ENCODE measurements at places on chromosomes 6 and 20.
A peak's percentile ranks its signal among the peaks of the same experiment; 100 is the strongest.

- no peak for DNase-seq
Observed at GRCh38 chr6:43395776-43396175, 26.3 kb upstream of the ZNF318 start.

DNA sequence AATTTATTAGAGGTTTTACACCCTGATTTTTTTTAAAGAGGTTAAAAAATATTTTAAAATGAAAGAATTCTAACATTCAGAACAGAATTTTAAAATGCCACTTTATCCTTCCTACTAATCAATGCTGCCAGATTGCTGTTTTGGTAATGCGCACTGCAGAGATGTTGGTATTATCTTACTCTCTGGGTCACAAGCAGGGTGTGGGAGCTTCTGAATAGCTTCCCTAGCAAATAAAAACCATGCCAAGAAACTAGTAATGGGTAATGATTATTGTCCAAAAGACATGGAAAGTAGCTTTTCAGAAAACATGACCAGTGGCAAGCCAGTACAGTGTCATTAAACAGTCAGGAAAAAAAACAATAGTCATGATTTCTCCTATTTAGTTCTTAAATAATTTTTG, 205.4 kb downstream of the TPBG start:
- DNase-seq: no peak

- DNase-seq: no peak
Observed at GRCh38 chr20:23534801-23535593, 33.3 kb downstream of the CST9L start.

GRCh38 chr20:45886590-45887345, 654 bp downstream of the SPATA25 start:
- no peak for DNase-seq

DNA sequence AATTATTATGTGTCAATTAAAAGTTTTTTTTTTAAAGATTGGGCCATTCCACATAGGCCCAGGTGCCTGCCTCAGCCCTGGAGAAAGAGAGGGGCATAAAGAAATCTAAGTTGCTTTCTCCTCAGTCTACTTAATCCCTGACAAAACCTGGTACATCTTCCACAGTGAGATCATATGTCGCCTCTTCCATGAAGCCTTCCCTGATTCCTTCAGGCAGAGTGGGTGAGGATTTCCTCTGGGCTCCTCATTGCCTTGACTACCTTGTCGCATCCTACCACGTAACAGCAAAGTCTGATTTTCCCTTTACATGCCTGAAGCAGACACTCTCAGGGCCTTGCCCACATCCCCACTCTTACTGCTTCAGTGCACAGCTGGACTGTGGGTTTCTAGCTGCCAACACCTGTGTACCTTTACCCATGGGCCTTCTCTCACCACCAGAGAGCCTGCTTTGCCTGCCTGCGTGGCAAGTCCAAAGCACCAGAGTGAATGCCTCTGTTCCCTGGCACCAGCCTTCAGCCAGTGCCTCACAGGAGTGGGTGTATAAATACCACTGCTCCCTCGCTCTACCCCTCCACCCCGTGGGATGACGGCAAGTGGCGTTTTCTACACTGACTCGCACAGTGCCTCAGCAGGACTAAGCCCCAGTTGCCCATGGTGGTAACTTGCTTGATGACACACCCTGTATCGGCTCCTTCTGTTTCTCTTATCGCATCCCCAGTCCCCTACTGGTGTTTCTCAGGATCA, 68.0 kb downstream of the EYA2 start:
- no peak for DNase-seq

- DNase-seq: no peak
Observed at GRCh38 chr20:23666189-23666588, 22.6 kb downstream of the CST4 start.

DNA sequence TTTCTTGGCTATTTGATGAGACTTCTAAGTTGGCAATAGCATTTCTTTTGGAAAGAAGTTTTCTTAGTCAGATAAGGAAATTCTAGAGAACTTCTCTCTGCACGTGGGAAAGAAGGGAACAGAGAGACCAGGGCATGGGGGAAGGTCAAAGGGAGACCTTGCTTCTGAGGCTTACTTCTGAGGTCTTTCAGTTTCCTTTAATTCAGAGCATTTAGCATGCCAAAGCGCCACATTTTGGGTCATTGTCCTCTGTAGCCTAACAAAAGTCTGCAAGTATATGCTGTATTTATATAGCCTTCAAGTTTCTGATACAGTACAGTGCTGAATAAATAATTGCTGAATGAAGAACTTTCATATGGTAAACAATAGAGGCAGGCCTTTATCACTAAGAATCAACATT, 95.6 kb downstream of the SAMD3 start:
- DNase-seq: no peak

- no peak for DNase-seq
Observed at GRCh38 chr20:47544240-47544639, 42.6 kb downstream of the NCOA3 start.

DNA sequence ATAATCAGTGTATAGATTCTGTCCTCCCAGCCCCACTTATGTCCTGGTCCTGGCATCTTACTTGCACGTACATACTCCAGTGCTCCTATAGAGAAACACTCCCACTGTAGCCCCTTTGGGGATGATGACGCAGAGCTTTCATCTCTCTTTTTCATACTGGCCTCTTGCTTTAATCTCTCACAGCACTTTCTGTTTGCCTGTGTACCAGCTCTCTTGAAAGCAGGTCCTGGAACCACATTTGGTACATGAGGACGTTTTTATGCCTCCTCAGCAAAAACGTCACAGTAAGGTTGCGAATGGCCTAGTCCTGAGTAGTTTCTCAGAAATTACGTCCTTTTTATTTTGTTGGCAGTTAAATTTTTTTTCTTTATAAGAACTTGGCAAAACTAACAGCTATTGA, 10.8 kb downstream of the L3MBTL3 start:
- DNase-seq: no peak

DNA sequence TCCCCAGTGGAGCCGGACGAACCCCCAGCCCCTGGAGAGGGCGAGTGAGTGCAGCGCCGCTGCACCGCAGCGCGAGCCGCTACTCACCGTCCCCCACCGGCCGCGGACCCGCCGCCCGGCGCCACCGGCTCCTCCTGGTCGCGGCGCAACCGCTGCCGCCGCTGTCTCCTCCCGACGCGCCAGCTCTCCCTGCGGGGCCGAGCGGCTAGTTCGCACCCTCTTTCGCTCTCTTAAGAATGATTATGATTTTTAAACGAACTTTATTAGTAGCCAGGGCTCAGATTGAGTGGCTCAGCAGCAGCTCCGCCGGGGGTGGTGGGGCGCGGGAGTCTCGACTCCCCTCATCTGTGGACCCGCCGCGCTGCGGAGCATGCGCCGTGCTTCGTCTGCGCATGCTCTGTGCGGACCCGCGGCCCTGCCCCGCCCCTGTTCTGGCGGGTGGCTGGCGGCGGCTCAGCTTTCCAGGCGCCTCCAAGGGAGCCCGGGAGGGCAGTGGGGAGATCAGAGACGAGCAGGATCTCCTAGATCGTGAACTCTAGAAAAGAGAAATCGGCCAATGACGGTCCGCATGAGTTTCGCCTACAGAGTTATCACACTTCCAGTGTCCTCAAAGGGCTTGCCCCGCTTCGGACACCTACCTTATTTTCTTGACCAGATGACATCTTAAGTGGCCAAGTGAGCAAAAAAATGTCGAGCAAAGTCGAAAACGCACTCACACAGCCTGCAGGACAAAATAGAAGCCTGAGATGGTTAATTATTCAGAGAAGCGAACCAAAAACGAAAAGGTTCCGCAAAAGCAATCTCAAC, at the start of gene RAB23:
Gene RAB23, minus strand, starts transcription at position 372 of the 807 bp plus-strand sequence. CDS start 11,927 bp downstream, outside the sequence.
- peak; percentile 68 for DNase-seq

DNA sequence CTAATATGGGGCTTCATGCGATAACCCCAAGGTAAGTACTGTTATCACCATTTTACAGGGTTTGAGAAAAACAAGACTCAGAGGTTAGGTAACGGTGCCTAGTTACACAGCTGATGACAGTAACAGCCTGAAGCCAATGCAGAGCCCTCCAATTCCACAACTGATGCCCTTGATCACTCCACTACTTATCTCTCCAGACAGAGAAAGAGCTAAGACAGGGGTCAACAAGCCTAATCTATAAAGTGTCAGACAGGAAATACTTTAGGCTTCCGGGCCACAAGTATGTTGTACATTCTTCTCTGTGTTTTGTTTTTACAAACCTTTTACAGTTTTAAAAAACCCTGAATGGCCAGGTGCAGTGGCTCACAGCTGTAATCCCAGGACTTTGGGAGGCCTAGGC, 50.9 kb downstream of the MAP7 start:
- DNase-seq: no peak

- DNase-seq: no peak
Observed at GRCh38 chr6:51675922-51676275, 411.5 kb downstream of the PKHD1 start.

- DNase-seq: no peak
Observed at GRCh38 chr6:135657207-135657606, 159.7 kb upstream of the AHI1 start.

DNA sequence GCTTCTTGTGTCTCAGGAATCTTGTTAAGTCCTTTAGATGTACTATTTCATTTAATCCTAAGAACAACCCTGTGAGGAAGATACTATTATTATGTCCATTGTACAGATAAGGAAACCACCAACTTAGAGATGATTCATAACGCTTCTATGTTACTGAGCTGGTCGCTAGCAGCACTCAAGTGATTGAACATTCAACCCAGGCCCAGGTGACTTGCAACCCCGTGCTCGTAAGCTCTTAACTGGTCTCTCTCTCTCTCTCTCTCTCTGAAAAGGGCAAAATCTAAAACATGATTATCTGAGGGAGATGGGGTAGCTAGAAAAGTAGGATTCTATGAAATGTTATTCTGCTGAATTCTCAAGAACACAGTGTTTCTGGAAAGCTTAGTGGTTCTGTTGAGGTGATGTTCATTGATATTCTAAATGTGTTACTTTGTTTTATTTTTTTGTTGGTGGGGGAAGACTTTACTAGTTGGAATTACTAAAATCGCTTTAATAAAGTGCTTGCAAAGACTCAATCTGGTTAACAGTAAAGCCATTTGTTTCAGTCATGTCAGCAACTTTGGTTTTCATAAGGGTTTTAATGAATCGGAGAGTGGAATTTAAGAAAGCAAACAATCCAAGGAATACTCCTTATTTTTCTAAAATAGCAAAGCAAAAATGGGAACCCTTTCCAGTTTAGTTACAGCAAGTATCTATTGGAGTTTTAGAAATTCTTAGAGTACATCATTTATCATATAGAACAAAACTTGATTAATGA, 265.0 kb upstream of the TAB2 start:
- DNase-seq: no peak

- no peak for DNase-seq
Observed at GRCh38 chr6:148805777-148806176, 58.9 kb downstream of the UST start.

GRCh38 chr6:31216208-31216898, 45.9 kb upstream of the POU5F1 start:
- DNase-seq: no peak

DNA sequence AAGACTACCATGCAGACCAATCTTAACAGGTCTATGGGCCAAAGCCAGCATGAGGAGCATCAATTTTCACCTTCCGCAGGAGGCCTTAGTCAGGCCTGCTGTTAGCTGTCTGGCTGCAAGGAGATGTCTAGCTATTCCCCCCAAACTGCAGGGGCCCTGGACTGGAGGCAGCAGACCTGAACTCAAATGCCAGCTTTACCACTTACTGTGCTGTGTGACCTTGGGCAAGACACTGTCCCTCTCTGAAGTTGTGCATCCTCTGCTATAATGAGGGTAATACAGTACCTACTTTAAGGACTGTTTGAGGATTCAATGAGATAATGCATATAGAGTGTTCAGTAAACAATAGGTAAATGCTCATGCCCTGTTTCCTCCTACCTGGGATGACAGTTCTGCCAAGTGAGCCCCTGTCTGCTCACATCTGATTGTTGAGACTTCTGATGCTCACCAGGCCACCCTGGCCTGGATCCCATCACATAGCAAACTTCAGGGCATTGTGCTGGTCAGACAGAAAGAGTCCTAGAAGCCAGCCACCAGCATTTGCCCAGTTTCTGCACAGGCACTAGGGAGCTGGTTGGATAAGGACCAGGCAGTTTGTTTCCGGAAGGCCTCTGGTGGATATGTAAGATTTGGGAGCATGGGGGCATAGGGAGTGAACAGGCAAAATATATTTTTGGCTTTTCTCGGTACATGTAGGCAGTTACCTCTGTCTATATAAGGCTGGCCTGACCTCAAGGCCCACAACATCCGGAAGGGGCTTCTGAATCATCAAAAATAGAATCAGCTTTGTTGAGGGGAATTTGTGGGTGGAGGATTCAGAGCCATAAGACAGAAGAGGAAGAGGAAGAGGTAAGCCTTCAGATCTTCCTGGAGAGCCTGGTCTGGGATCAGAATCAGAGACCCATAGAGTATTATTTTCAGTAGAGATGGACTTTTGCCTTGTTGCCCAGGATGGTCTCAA, 2.3 kb upstream of the OCSTAMP start:
- DNase-seq: no peak

DNA sequence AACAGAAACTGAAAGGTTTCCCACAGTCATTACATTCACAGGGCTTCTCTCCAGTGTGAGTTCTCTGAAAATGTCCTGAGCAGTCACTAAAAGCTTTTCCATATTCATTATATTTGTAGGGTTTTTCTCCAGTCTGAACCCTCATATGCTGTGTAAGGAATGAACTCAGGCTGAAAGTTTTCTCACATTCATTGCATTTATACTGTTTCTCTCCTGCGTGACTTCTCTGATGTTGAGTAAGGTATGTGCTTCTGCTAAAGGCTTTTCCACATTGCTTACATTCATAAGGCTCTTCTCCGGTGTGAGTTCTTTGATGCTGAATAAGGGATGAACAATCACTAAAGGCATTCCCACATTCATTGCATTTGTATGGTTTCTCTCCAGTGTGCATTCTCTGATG, 29.8 kb upstream of the ZNF391 start:
- no peak for DNase-seq

DNA sequence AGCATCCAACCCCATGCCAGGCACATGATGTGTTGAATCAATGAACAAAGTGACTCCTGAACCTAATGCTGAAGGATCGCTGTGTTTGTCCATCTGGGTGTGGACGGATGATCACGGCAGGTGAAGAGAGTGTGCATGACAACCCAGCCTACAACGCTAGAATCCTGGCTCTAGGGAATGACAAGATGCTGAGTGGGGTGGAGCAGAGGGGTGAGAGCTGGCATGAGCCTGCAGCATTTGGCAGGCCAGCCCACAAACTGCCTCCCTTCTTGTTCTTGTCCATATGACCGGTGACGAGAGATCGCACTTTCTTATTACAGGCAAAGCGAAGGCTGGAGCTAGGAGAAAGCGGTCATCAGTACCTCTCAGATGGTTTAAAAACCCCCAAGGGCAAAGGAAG, 54.7 kb upstream of the CDKAL1 start:
- no peak for DNase-seq

- DNase-seq: no peak
Observed at GRCh38 chr6:122810189-122810588, 21.1 kb downstream of the SMPDL3A start.

- DNase-seq: no peak
Observed at GRCh38 chr6:111282515-111282914, 195.2 kb downstream of the SLC16A10 start.

GRCh38 chr6:63441266-63441956, 121.6 kb upstream of the LGSN start:
- DNase-seq: no peak

Measured in brain pericyte (primary cell).